ENCODE measurements at places on chromosomes 1 and 21.

- no peak for DNase-seq
These were observed 45.5 kb downstream of the CACHD1 start for GRCh38 chr1:64515427-64515826.

DNA sequence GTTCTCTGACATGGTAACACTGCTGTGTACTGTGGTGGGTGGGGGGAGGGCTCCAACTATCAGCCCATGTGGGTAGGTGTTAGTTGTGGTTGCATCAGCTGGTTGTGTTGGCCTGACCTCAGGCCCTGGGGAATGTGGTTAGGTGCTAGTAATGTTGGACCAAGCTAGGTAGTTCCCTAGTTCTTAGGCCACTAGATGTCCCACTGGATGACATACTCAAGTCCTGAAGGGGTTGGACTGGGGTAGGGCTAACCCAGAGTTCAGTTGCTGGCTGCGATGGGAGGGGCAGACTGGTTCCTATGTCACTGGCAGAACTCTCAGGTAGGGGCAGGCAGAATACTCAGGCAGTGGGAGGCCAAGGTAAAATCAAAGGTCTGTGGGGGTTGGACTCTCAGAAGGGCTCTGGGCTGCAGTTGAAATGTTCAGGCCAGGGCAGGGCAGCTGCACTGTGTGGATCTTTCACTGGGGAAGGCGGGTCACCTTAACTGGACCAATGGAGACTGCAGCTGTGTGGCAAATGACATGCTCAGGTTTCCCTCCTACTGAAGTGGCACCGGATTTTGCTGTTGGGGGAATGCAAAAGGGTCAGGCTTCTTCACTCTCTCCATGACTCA, 870.7 kb downstream of the LRRIQ3 start:
- DNase-seq = no peak

- DNase-seq = peak; percentile 76
These were observed 2.7 kb downstream of the MAN1C1 start for GRCh38 chr1:25619101-25619890.

DNA sequence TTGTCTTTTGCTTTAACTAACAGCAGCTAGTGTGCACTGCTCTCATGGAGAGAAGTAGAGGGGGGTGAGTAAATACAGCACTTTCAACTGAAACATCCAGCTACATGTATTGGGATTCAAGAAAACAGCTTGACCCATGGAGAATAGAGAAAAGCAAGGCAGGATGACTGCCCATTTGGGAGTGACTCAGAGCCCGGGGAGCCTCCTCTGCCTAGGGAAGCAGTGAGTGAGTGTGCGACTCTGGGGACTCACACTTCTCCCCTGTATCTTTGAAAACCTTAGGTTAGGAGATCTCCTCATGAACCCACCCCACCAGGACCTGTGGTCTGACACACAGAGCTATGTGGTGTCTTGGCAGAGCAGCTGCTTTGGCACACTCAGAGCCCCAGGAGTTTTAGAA, 82.0 kb upstream of the PTGFR start:
- no peak for DNase-seq

GRCh38 chr1:110857964-110858948, 14.7 kb upstream of the CD53 start:
- no peak for DNase-seq

GRCh38 chr1:27658951-27659496, 13.0 kb downstream of the IFI6 start:
- DNase-seq = peak; percentile 67

DNA sequence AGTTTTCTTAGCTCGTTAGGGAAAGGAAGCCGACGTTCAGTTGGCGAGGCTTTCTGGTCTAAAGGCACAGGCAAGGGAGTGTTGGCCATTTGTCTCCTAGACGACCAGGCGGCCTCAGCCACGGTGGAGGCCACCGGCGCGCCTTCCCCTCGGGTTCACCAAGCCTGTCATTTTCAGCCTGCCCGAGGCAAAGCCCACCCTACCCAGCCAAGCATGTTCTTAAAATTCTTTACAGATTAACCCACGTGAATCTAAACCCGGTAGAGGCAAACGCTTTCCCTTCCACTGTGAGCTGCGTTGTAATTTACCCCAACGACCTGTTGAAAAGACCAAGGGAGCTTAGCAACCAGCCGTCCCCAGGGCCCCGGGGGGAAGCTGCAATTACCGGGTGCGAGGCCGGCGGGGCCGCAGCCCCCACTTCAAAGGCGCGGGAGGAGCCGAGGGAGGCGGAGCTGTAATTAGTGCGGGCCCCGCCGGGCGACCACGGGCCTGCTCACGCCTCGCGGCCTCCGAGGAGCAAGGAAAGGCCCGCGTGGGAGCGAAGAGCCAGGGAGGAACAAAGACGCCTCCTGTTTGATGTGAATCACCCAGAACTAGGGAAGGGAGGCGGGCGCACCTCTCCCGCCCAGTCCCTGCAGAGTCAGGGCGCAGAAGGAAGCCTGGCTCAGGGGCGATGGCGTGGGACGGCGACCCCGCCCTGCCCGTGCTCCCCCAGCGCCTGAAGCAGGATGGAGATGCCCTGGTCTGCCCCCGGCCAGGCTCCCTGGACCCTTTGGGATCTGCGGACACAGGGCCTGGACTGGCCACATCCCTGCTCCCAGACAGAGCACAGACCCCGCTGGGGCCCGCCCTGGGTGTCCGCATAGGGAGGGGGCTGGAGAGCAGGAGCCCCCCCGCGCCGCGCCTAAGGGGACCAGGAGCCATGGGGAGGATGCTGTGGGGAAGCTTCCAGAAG, 12.1 kb upstream of the TSPEAR start:
- DNase-seq = peak; percentile 23

- no peak for DNase-seq
These were observed 59.5 kb downstream of the MTR start for GRCh38 chr1:236854605-236854983.

DNA sequence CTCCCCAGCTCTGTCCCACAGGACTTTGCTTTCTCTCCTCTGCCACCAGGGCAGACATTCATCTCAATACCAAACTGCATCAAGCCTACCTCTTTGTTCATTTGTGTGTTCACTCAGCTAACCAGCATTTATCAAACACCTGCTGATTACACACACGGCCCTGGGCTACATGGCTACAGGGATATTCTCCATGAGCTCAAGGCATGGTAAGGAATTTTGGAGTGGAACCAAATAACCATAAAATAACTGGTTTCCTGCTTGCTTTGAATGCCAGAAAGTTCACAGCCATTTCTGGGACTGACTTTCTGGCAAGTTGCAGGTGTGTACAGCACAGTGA, 54.6 kb downstream of the LDLRAD2 start:
- DNase-seq = no peak

DNA sequence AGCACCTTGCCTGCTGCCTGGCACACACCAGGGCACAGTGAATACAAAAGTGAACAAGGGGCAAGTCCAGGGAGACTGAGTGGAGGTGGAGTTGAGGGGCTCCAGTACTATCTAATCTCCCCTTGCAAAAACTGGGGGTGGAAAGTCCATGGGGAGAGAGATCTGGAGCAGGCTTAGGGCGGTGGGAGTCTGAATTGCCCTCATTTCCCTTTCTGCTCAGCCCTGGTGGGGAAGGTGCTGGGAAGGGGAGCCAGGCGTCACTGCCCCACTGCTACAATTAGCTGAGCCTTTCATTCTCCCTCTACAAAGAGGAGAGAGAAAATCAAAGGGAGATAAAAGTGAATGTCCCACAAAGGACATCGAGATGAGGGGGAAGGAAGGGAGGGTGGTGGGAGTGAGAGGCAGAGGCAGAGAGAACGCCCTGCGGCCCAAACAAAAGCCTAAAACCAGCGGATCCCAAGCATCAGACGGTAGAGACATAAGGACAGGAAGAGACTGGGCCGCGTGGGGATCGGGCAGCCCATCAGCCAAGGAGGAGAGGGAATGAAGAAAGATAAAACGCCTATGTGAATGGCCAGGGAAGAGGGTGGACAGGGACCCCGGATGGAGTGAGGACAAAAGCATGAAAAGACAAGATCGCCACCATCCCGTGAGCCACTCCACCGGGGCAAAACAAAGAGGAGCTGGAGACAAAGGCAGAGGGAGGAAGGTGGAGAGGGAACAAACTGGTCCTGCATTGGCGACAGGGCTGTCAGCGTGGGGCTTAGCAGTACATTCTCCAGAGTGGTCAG, 46.8 kb upstream of the SOX13 start:
- DNase-seq = no peak

DNA sequence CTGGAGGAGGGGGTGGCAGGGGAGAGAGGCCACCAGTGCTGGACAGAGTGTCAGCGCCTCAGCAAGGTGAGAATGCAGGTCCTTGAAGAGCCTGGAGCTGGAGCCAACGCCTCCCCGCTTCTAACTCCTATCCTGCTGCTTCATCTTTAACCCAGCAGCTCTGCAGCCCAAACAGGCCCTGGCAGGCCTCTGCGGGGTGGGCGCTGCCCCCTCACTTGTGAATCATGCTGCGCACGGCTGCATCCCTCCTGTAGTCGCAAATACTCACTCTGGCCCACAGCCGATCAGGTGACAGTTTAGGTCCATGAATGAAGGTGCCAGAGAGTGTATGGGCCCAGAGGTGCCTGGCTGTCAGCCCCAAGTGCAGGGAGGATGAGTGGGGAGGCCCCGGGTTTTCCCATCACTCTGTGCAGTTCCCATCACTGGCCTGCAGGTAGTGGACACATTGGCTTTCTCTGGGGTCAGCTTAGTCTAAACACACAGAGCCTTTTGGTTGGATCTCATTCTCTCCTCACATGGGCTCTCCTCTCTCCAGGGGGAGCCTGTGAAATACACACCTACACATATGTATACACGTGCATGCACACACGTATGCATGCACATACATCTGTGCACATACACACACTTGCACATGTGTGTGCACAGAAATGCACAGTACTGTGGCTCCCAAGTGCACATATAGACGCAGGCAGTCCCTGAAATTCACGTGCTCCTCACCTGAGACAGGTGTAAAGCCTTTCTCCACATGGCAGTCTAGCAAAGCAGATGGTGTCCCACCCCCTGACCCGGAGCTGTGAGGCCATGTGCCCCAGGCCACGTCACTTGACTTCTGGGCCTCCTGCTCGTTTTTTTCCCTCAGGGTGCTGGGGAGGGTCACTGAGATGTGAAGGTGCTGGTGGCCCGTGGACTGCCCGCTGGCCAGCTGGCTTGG, 52.0 kb downstream of the TRIM11 start:
- no peak for DNase-seq

DNA sequence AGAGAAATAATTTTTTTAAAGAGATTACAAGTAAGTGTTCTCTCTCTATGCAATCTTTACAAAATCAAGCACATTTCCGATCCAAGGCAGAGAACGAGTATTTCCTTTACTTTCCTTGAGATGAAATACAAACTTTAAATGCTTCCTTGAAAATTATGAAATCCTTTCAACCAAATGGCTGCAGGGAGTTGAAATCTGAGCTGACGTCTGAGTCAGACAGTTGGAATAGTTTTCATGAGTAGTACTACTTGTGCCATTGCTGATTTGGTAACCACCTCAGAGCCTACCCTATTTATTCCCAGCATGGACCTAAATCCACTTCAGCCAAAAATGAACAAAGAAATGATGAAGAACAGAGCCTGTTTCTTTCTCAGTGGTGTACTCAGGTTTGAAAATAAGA, 183.6 kb downstream of the GIPC2 start:
- no peak for DNase-seq
